Effector memory CD8-positive, alpha-beta T cell (primary cell): ENCODE measurements at places on chromosomes 7 and 10.

- peaks cover 61% of the 10 kb centered on the region for H3K4me1 ChIP-seq
- peak overlapping the region; percentile 70 for H3K27ac ChIP-seq
- H3K4me3 ChIP-seq: no peak overlapping the region
Observed at GRCh38 chr7:114934713-114935112, 12.8 kb downstream of the MDFIC start.

- H3K36me3 ChIP-seq: peaks cover 13% of the 10 kb centered on the region
- H3K27ac ChIP-seq: peak overlapping the region; percentile 16
- no peak for DNase-seq
- no peaks in the 10 kb centered on the region for H3K4me1 ChIP-seq
- H3K27me3 ChIP-seq: peaks cover 43% of the 10 kb centered on the region
Observed at GRCh38 chr7:149415391-149416071, 45.3 kb downstream of the ZNF777 start.

- DNase-seq: no peak
- H3K36me3 ChIP-seq: no peaks in the 10 kb centered on the region
- H3K4me3 ChIP-seq: no peak overlapping the region
Observed at GRCh38 chr7:16433568-16434122, 12.3 kb upstream of the CRPPA start.

DNA sequence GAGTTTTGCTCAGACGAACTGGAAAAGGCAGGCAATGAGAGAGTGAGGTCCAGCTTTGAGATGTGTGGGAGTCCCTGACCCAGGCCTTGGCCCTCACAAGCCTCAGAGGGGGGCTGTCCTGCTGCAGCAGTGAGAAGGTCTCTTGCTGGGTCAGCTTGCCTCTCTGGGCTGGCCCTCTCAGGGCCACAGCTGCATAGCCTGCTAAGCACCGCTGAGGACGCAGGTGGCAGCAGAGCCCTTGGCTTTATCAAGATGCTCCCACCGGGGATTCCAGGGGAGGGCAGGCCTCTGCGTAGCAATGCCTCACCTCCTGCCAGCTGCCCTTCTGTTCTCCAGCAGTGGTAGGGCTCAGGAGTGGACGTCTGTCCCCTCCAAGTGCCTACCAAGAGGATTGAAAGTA lies 128.7 kb downstream of the COBL start:
- H3K36me3 ChIP-seq: no peaks in the 10 kb centered on the region
- no peaks in the 10 kb centered on the region for H3K4me1 ChIP-seq
- no peak overlapping the region for H3K27ac ChIP-seq
- DNase-seq: no peak

- H3K4me1 ChIP-seq: no peaks in the 10 kb centered on the region
- H3K27ac ChIP-seq: no peak overlapping the region
- H3K27me3 ChIP-seq: no peaks in the 10 kb centered on the region
Observed at GRCh38 chr10:62736168-62736546, 68.4 kb upstream of the ADO start.

- H3K27ac ChIP-seq: no peak overlapping the region
- no peak for DNase-seq
Observed at GRCh38 chr10:28219251-28219650, 83.6 kb downstream of the MPP7 start.

GRCh38 chr7:41574377-41574776 lies 128.5 kb downstream of the INHBA start:
- no peak for DNase-seq
- no peak overlapping the region for H3K4me3 ChIP-seq
- H3K36me3 ChIP-seq: no peaks in the 10 kb centered on the region
- H3K4me1 ChIP-seq: no peaks in the 10 kb centered on the region

DNA sequence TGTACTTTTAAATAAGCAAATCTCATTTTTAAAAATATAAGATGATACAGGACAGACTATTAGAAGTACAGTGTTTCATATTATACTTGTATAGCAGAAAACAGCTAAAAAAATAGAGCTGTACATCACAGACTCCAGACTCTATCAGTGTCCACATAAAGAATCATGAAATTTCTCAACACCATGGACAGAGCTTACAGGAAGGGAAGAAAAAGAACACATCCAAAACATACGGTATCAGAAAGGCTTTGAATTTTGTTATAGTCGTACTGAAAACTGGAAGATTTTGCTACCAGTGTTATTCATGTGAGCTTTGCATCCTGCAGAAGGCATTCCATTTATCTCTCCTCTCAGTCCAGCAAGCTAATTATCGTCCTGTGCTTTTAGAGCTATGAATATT lies 183.2 kb upstream of the PTPRZ1 start:
- no peaks in the 10 kb centered on the region for H3K4me1 ChIP-seq
- H3K36me3 ChIP-seq: no peaks in the 10 kb centered on the region
- no peaks in the 10 kb centered on the region for H3K27me3 ChIP-seq
- no peak overlapping the region for H3K4me3 ChIP-seq
- no peak overlapping the region for H3K27ac ChIP-seq

- no peaks in the 10 kb centered on the region for H3K4me1 ChIP-seq
- no peak overlapping the region for H3K4me3 ChIP-seq
- DNase-seq: no peak
- no peak overlapping the region for H3K27ac ChIP-seq
Observed at GRCh38 chr10:36534471-36535002, 590.9 kb upstream of the ANKRD30A start.

GRCh38 chr7:106704000-106704840 lies 43.3 kb upstream of the CCDC71L start:
- H3K27me3 ChIP-seq: peaks cover 30% of the 10 kb centered on the region
- H3K36me3 ChIP-seq: peaks cover 5% of the 10 kb centered on the region

DNA sequence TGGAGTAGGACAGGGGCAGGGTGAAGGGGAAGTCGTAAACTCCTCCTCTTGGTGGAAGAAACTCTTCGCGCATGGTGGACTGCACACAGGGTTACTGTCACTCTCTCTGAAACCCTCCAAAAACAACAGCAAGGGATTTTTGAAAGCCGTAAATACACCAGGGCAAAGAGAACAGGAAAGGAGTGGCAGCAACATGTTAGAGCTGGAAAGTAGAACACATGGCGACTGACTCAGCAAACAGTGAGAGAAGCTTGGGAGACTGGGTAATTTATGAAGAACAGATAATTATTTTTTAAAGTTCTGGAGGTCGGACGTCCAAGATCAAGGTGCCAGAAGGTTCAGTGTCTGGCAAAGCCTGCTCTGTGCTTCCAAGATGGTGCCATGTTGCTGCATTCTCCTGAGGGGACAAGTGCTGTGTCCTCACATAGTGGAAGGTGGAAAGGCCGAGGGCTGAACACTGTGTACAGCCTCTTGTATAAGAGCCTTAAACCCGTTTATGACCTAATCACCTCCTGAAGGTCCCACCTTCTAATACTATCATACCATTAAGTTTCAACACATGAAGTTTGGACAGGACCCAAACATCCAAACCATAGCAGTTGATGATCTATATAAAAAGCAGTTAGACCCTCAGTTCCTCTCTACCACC lies 22.5 kb upstream of the C10orf53 start:
- H3K27me3 ChIP-seq: peaks cover 36% of the 10 kb centered on the region
- no peak overlapping the region for H3K27ac ChIP-seq
- no peak for DNase-seq

DNA sequence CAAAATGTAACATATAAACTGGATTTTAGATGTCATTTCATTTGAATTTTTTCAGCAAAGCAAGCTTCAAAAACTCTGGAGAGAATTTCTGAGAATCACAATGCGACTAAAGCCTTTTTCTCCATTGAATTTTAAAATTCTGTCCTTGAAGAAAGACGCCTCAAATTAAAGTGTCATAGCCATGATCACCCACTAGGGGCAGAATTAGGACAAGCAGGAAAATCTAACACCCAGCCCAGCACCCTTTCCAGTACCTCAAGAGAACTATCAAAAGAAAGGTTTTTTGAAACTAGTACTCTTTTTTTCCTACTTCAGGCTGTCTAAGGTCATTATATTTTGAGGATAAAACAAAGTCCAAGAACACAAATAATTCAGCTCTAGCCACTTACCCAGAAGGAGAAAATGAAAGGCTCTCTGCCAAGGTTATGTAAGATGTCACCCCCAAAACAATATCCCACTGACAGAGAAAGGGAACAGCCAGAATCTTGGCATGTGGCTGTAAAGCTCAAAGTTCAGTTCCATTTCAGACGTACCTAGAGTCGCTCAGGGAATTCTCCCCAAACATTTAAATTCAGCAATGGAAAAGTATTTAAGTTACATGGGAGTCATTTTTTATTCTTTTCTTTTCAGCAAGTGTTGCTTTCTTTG lies 299.4 kb downstream of the SNX13 start:
- no peak overlapping the region for H3K4me3 ChIP-seq
- H3K27ac ChIP-seq: no peak overlapping the region
- peak; percentile 11 for DNase-seq
- peaks cover 31% of the 10 kb centered on the region for H3K27me3 ChIP-seq
- no peaks in the 10 kb centered on the region for H3K4me1 ChIP-seq
- no peaks in the 10 kb centered on the region for H3K36me3 ChIP-seq

- no peak overlapping the region for H3K27ac ChIP-seq
- no peak overlapping the region for H3K4me3 ChIP-seq
- no peaks in the 10 kb centered on the region for H3K36me3 ChIP-seq
- peaks cover 10% of the 10 kb centered on the region for H3K27me3 ChIP-seq
- DNase-seq: no peak
Observed at GRCh38 chr10:31704195-31704594, 224.4 kb downstream of the ARHGAP12 start.

- H3K4me3 ChIP-seq: no peak overlapping the region
- no peaks in the 10 kb centered on the region for H3K27me3 ChIP-seq
- peaks cover 36% of the 10 kb centered on the region for H3K36me3 ChIP-seq
- peak overlapping the region; percentile 93 for H3K27ac ChIP-seq
- DNase-seq: no peak
Observed at GRCh38 chr7:2420216-2420933, 17.0 kb downstream of the CHST12 start.

DNA sequence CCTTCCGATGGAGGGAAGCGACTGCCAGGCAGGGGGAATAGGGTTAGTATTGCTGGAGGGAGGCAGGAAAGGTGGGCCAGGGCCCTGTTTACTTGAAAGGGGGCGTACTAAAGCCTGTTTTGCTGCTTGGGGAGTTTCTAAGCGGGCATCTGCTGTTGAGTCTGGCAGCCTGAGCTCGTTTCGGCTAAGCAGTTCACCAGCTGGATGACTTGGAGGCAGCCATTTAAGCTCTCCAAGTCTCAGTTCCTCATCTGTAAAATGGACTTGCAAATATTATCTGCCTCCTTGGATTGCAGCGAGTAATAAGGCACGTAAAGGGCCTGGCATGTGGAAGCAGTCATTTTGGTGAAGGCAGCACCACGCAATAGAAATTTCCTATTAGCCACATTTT lies 44.0 kb downstream of the LDB3 start:
- H3K4me3 ChIP-seq: peak overlapping the region; percentile 77
- DNase-seq: no peak
- peaks cover 6% of the 10 kb centered on the region for H3K4me1 ChIP-seq
- H3K27ac ChIP-seq: peak overlapping the region; percentile 84
- no peaks in the 10 kb centered on the region for H3K27me3 ChIP-seq
- H3K36me3 ChIP-seq: peaks cover 5% of the 10 kb centered on the region

DNA sequence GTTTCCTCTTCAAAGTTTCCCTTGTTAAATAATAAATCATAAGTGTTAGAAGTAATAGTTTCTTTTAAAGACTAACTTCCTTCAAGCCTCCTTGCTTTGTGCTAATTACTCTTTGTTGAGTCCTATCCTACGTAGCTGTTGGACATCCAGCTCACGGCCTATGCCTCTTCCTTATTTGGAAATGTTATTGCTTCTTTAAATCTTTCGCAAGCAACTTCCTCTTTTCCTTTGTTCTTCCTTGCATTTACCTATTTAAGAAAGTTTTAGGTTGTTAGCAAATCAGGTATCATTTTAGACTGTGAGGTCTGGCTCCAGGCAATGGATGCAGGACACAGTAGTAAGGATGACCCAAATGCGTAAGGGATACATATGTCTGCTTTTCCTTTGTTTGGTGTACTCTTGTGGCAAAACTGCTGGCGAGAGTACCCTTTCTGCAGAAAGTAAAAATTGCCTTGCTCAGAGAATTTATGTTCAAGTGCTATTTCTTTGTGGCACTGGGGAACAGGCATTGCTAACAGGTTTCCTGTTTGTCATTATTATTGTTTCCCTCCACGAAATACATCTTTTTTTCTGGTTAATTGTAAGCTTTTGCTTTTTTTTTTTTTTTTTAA lies 110.5 kb downstream of the DYNC2I1 start:
- H3K27ac ChIP-seq: no peak overlapping the region
- no peaks in the 10 kb centered on the region for H3K4me1 ChIP-seq
- H3K27me3 ChIP-seq: peaks cover 10% of the 10 kb centered on the region

DNA sequence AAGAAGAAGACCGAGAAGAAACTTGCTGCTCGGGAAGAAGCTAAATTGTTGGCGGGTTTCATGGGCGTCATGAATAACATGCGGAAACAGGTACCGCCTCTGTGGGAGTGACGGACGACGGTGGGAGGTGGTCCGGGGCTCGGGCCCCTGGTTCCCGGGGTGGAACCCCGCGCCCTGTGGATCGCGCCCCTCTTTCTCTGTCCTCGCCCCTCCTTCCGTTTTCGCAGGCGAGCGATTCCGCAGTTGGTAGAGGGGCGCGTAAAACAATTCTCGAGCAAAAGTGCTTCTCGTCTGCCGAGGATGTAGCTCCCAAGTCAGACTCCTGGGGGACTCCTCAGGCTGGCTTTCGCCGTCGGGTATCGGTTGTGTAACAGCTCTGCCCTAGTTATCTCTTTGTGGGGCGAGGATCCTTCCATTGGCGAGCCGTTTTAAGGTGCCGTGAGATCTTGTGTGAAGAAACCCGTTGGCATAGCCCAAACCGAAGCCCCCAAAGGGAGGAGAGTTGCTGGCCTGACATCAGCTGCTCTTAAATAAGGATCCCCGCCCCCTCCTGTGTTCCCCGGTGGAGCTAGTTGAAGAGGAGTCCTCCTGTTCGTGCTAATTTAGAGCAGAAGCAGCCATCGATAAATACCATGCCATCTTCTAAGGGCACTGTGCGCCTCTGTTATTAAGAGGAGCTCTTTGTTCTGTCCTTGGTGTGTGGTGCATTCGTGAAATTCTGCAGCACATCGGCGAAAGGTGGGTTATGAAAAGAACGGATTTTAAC lies 655 bp downstream of the KLHL7 start:
- peak; percentile 44 for DNase-seq
- H3K27ac ChIP-seq: peak overlapping the region; percentile 97
- H3K36me3 ChIP-seq: peaks cover 11% of the 10 kb centered on the region
- peak overlapping the region; percentile 100 for H3K4me3 ChIP-seq
- H3K27me3 ChIP-seq: no peaks in the 10 kb centered on the region

- no peaks in the 10 kb centered on the region for H3K4me1 ChIP-seq
- no peak overlapping the region for H3K4me3 ChIP-seq
- no peak for DNase-seq
- peaks cover 20% of the 10 kb centered on the region for H3K27me3 ChIP-seq
- no peak overlapping the region for H3K27ac ChIP-seq
Observed at GRCh38 chr7:106566672-106567071, 94.3 kb downstream of the CCDC71L start.

- H3K4me1 ChIP-seq: no peaks in the 10 kb centered on the region
- no peak overlapping the region for H3K4me3 ChIP-seq
- no peaks in the 10 kb centered on the region for H3K36me3 ChIP-seq
- no peaks in the 10 kb centered on the region for H3K27me3 ChIP-seq
- no peak for DNase-seq
- H3K27ac ChIP-seq: no peak overlapping the region
Observed at GRCh38 chr7:82164813-82165212, 278.8 kb downstream of the CACNA2D1 start.

DNA sequence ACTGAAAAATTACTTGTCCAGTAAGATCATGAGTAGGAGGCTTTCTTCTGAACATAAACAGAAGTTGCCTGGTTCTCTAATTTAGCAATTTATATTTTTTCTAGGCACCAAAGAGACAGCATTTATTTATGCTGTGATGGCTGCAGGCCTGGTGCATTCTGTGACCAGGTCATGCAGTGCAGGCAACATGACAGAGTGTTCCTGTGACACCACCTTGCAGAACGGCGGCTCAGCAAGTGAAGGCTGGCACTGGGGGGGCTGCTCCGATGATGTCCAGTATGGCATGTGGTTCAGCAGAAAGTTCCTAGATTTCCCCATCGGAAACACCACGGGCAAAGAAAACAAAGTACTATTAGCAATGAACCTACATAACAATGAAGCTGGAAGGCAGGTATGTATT lies 2.8 kb downstream of the WNT16 start:
- peaks cover 68% of the 10 kb centered on the region for H3K27me3 ChIP-seq
- no peaks in the 10 kb centered on the region for H3K36me3 ChIP-seq
- H3K4me1 ChIP-seq: peaks cover 19% of the 10 kb centered on the region
- no peak for DNase-seq
- no peak overlapping the region for H3K27ac ChIP-seq
